Heart left ventricle (tissue), 16 donors: ENCODE measurements at places on chromosomes 16 and 17.

GRCh38 chr17:8985054-8985701 is 19.7 kb upstream of the PIK3R5 start:
- DNase-seq, result no peak

DNA sequence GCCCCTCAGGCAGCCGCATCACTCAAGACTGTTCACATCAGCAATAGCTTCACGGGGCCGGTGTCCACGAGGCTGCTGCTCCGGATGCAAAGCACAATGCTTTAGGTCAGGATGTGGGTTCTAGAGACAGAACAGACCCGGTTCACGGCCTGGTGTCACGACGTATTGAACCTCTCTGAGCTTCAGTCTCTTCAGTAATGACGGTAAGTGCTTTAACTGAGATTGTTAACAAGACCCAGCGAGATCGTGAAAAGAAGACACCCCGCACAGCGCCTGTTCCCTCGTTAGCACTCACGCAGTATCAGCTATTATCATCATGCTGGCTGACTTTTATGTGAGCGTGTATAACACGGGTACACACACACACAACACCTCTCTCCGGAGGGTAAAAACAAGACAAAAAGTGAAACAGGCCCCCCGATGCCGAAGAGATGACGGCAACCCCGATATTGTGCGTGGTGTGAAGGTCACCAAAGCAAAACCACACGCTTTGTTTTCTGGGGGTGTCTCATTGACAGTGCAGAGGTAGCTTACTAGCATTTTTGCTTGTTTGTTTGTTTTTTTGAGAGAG is 21.4 kb upstream of the ABR start:
- no peak for DNase-seq

GRCh38 chr17:50954641-50955121 is 88.5 kb upstream of the TOB1 start:
- DNase-seq, result no peak

- no peak for DNase-seq
These were observed 262.4 kb upstream of the CDH8 start for GRCh38 chr16:62298600-62298999.

GRCh38 chr17:39671651-39672521 is 3.6 kb downstream of the PNMT start:
- DNase-seq, result no peak

GRCh38 chr16:73149334-73149733 is 101.4 kb upstream of the ZFHX3 start:
- DNase-seq, result no peak

- DNase-seq, result no peak
These were observed 45.9 kb downstream of the ABAT start for GRCh38 chr16:8720080-8720966.

DNA sequence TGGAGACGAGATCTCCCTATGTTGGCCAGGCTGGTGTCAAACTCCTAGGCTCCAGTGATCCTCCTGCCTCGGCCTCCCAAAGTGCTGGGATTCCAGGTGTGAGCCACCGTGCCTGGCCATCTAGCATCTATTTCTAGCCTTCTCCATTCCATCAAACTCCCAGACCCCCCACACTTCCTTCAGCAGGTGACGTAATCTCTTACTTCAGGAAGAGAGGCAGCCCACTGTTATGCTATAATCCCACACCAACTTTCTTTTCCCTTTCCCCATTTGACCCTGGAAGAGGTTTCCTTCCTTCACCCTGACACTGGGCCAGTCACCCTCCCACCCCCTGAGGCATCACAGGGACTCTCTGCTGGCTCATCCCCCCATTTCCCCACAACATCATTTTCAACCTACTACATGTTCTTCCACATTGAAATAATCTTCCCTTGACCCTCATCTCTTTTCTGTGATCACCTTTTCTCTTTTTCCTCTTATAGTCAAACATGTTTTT is 7.6 kb downstream of the ITGA2B start:
- DNase-seq, result no peak

GRCh38 chr17:8354236-8354635 is 14.6 kb downstream of the ODF4 start:
- no peak for DNase-seq
